ENCODE measurements at places on chromosomes 2 and 18.

- no peaks in the 10 kb centered on the region for H3K4me1 ChIP-seq
- peaks cover 2% of the 10 kb centered on the region for H3K27me3 ChIP-seq
- no peaks in the 10 kb centered on the region for H3K36me3 ChIP-seq
These were observed 71.4 kb downstream of the COPS8 start for GRCh38 chr2:237156857-237157779.

GRCh38 chr2:73291093-73291460, 2.3 kb downstream of the EGR4 start:
- peak overlapping the region; percentile 70 for H3K4me3 ChIP-seq
- H3K27me3 ChIP-seq = peaks cover 12% of the 10 kb centered on the region
- no peaks in the 10 kb centered on the region for H3K36me3 ChIP-seq
- no peaks in the 10 kb centered on the region for H3K4me1 ChIP-seq

- no peaks in the 10 kb centered on the region for H3K36me3 ChIP-seq
- H3K4me3 ChIP-seq = no peak overlapping the region
- DNase-seq = no peak
- H3K27ac ChIP-seq = no peak overlapping the region
- peaks cover 6% of the 10 kb centered on the region for H3K4me1 ChIP-seq
- H3K27me3 ChIP-seq = no peaks in the 10 kb centered on the region
These were observed 322.0 kb downstream of the PRKCE start for GRCh38 chr2:45973426-45973825.

GRCh38 chr2:232400256-232401015, 6.2 kb upstream of the ALPG start:
- H3K36me3 ChIP-seq = no peaks in the 10 kb centered on the region
- H3K27ac ChIP-seq = no peak overlapping the region
- no peak for DNase-seq
- peaks cover 2% of the 10 kb centered on the region for H3K27me3 ChIP-seq
- H3K4me1 ChIP-seq = no peaks in the 10 kb centered on the region

- H3K4me3 ChIP-seq = no peak overlapping the region
- DNase-seq = no peak
- H3K4me1 ChIP-seq = peaks cover 1% of the 10 kb centered on the region
- H3K27ac ChIP-seq = no peak overlapping the region
These were observed 355.2 kb upstream of the KCNJ3 start for GRCh38 chr2:154343282-154343681.

- peaks cover 3% of the 10 kb centered on the region for H3K4me1 ChIP-seq
- peaks cover 5% of the 10 kb centered on the region for H3K27me3 ChIP-seq
- no peak overlapping the region for H3K4me3 ChIP-seq
- no peak for DNase-seq
- no peak overlapping the region for H3K27ac ChIP-seq
- H3K36me3 ChIP-seq = no peaks in the 10 kb centered on the region
These were observed 103.8 kb upstream of the CDC42EP3 start for GRCh38 chr2:37774976-37775907.

DNA sequence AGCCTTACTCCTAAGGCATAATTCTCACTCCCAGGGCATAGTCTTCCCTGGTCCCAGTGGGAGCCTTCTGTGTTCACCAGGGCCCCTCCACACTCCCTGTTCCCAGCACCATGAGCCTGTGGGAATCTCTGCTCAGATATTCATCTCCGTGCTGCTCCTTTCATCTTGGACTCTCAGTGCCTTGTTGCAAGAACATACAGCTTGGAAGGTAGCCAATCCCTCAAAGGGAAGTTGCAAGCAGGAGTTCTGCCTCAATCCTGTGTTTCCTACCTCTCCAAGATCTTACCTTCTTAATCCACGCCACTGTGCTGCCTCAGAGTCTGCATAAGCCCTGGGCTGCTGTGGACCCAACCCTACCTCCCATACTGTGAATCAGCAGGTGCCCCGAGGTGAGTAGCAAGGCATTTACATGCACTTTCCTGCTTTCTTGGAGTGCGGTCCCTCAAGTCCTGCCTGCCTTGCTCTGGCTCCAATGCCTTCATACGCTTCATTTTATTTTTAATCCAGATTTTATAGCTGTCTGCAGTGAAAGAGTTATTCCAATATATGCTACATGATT, 413.8 kb upstream of the RAB6C start:
- peaks cover 24% of the 10 kb centered on the region for H3K36me3 ChIP-seq
- no peaks in the 10 kb centered on the region for H3K4me1 ChIP-seq
- H3K27ac ChIP-seq = no peak overlapping the region
- H3K27me3 ChIP-seq = no peaks in the 10 kb centered on the region

- no peak overlapping the region for H3K4me3 ChIP-seq
- peaks cover 2% of the 10 kb centered on the region for H3K4me1 ChIP-seq
- no peak for DNase-seq
- H3K27ac ChIP-seq = no peak overlapping the region
- H3K36me3 ChIP-seq = no peaks in the 10 kb centered on the region
- no peaks in the 10 kb centered on the region for H3K27me3 ChIP-seq
These were observed 8.6 kb downstream of the ACP1 start for GRCh38 chr2:273333-273732.

DNA sequence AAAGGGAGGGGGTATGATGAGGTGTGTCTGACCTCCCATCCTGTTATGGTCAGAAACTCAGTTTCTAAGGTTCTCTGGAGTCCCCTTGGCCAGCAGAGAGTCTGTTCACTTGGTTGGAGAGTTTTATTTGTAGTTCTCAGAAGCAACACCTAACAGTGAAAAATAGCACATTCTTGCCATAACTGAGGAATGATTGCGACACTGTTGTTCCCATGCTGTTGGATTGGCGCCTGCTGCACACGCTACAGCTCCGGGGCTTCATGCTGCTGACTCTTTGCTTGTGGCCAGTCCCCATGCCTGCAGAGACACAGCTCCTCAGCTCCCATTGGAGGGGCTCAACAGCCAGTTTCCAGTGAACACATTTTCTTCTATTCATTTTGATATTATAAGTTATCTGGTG, 42.1 kb downstream of the TPGS2 start:
- H3K4me1 ChIP-seq = no peaks in the 10 kb centered on the region
- H3K27ac ChIP-seq = no peak overlapping the region
- no peaks in the 10 kb centered on the region for H3K27me3 ChIP-seq
- no peak for DNase-seq
- H3K36me3 ChIP-seq = peaks cover 20% of the 10 kb centered on the region

- peaks cover 4% of the 10 kb centered on the region for H3K36me3 ChIP-seq
- H3K27me3 ChIP-seq = peaks cover 18% of the 10 kb centered on the region
- H3K4me3 ChIP-seq = peak overlapping the region; percentile 76
- DNase-seq = no peak
These were observed 1.9 kb downstream of the CABLES1 start for GRCh38 chr18:23137097-23137635.

DNA sequence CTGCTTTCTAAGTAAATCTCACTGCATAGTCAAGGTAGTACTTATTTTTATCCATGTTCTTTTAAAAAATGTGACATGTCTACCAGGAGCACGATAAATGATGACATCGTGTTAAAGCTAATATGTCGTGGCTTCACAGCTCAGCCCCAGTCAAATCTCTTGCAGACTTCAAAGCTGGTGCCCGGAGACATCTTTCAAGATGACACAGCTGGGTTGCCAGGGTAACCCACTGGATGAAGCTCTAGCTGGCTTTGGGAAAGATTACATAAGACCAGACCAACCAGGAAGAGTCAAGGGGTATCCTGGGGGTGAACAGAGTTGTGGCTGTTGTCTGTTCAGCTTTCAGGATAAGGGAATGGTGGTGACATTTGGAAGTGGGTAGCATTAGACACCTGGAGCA, 67.8 kb downstream of the VSNL1 start:
- no peaks in the 10 kb centered on the region for H3K36me3 ChIP-seq
- H3K27ac ChIP-seq = no peak overlapping the region
- peaks cover 6% of the 10 kb centered on the region for H3K4me1 ChIP-seq
- DNase-seq = no peak
- H3K4me3 ChIP-seq = no peak overlapping the region
- H3K27me3 ChIP-seq = peaks cover 3% of the 10 kb centered on the region

GRCh38 chr2:45909677-45910191, 258.3 kb downstream of the PRKCE start:
- H3K4me1 ChIP-seq = peaks cover 14% of the 10 kb centered on the region
- no peak overlapping the region for H3K4me3 ChIP-seq
- no peak overlapping the region for H3K27ac ChIP-seq
- no peaks in the 10 kb centered on the region for H3K36me3 ChIP-seq
- H3K27me3 ChIP-seq = peaks cover 15% of the 10 kb centered on the region
